Lower lobe of right lung (tissue), 2 donors: ENCODE measurements at places on chromosomes 16 and 17. TPM values are rescaled to one million over a fixed set of nuclear protein-coding genes. Genes with fewer than 3 reads are reported as not detected.
A peak's percentile ranks its signal among the peaks of the same experiment; 100 is the strongest.

GRCh38 chr17:73064084-73064938, 28.2 kb downstream of the SLC39A11 start:
- H3K36me3 ChIP-seq, result no peaks in the 10 kb centered on the region
- H3K4me1 ChIP-seq, result no peaks in the 10 kb centered on the region
- H3K4me3 ChIP-seq, result no peak overlapping the region
- no peak for DNase-seq
- no peak overlapping the region for H3K27ac ChIP-seq
- H3K27me3 ChIP-seq, result no peaks in the 10 kb centered on the region

Gene MYH11
- 102 TPM for total RNA-seq

DNA sequence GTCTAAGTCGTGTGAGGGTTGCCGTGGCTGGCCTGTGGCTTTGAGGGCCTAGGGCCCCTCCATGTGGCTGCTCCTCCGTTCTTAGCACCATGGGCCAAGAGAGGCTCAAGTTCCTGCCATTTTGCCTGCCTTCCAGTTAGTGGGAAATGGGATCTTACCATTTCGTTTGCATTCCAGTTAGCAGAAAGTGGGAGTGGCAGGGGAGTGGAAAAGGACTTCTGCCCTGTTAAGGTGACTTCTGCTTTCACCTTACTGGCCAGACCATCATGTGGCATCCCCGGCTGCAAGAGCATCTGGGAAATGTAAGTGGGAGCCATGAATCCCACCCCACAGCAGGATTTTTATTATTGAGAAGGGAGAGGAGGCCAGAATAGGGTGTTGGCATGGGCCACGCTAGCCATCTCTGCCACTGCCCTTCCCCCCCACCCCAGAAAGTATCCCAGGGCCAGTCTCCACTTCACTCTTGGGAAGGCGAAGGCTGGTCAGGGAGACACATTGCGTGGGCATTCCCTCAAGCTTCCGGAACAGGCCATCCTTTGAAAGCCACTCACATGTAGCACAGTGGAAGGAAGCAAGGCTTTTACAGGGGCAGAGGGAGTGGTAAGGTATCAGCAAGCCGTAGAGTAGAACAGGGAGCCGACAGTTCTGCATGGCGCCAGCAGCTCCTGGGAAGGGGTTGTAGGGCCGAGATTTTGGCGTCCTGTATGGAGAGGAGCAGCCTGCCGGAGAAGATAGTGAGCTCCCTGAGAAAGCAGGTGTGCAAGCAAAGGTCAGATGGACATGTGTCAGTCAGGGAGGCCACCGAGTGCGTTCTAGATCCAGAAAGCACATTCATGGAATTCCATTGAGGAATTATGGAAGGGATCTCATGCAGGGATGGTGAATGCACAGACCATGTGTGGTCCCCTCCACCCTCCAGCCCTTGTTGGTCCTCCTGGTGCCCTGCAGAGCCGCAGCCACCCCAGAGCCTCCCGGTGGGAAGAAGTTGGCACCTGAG, 33.4 kb downstream of the CMIP start:
- H3K4me3 ChIP-seq, result peak overlapping the region; percentile 23
- peak overlapping the region; percentile 77 for H3K27ac ChIP-seq
- no peaks in the 10 kb centered on the region for H3K27me3 ChIP-seq
- no peak for DNase-seq

- H3K27ac ChIP-seq, result no peak overlapping the region
- no peak for DNase-seq
- no peaks in the 10 kb centered on the region for H3K36me3 ChIP-seq
- no peak overlapping the region for H3K4me3 ChIP-seq
- H3K4me1 ChIP-seq, result peaks cover 22% of the 10 kb centered on the region
- no peaks in the 10 kb centered on the region for H3K27me3 ChIP-seq
Measured at GRCh38 chr16:30380072-30380802, 2.1 kb downstream of the SEPTIN1 start.

DNA sequence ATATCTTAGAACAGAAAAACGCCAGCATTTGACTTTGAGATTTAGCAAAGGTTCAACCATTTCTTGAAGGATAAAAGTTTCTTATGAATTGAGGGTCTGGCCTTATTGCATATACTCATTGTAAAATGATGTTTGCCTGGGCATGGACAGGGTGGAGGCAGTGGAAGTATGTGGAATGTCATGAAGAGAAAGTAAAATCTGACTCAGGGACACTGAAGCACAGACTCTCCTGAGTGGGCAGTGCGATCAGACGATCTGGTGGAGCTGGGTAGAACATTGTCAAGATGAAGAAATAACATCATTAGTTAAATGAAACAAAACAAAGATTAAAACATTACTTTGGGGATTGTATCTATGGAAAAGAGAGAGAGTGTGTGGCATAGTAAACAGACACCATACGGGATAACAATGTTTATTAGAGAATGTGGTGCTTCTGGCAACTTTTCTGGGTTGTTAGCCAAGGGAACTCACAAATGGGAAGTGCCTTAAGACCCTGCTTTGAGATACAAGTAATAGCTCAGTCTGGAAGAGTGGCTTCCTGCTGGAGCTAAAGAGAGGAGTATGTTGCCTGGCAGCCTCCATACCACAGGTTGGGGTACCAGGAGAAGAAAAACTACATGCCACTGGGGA, 4.4 kb downstream of the MAP3K3 start:
- peaks cover 71% of the 10 kb centered on the region for H3K4me1 ChIP-seq
- peak overlapping the region; percentile 26 for H3K27ac ChIP-seq
- peaks cover 14% of the 10 kb centered on the region for H3K36me3 ChIP-seq
- H3K27me3 ChIP-seq, result no peaks in the 10 kb centered on the region

DNA sequence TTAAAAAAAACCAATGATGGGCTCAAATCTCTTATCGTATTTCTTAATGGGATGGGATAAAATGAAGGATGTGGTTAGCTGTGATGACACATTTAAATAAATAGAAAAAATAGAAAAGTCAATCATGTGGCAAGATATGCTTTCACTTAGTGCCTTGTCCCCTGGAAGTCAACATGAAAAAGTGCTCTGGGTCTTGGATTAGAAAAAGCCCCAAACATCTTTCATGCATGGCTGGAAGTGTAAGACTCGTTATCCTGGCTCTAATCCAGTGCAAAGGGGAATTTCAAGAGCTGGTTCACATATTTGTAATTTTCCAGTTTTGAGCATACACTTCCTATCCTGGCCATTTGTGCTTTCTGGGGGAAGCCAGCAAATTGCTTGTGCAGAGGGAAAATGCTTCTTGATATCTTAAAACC, 160.9 kb downstream of the MAP2K6 start:
- DNase-seq, result no peak
- H3K4me1 ChIP-seq, result peaks cover 24% of the 10 kb centered on the region
- H3K27me3 ChIP-seq, result no peaks in the 10 kb centered on the region
- no peaks in the 10 kb centered on the region for H3K36me3 ChIP-seq
- no peak overlapping the region for H3K4me3 ChIP-seq

DNA sequence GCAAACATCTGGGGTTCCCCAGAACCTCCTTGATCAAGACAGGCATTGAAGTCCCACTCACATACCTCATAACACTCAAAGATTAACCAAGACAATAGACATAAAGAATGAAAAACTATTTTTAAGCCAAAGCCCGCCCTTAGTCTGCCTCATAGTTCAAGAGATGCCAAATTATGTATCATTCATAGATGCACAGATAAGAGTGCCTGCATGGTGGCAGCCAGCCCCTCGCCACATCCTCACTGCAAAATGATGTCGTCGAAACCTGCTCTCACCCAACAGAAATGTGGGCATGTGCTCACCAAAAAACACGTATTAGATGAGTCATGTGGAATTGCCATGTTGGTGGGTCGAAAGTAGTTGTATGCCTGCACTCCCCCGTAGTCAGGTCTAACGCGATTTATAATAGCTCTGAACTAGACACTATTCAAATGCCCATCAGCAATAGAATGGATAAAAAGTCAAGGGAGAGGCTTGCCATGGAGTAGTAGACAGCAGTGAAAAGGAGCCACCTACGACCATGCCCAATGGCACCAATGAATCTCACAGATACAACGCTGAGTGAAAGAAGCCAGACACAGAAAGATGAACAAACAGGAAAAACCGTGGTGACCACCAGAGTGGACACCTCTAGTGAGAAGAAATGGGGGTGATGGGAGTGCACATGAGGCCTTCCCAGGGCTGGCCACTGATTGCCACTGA, 64.8 kb downstream of the C16orf95 start:
- no peak for DNase-seq
- H3K4me1 ChIP-seq, result no peaks in the 10 kb centered on the region
- no peaks in the 10 kb centered on the region for H3K27me3 ChIP-seq
- no peak overlapping the region for H3K4me3 ChIP-seq
- H3K27ac ChIP-seq, result no peak overlapping the region

- no peak overlapping the region for H3K4me3 ChIP-seq
- no peak for DNase-seq
- H3K27me3 ChIP-seq, result peaks cover 9% of the 10 kb centered on the region
- H3K36me3 ChIP-seq, result no peaks in the 10 kb centered on the region
- no peak overlapping the region for H3K27ac ChIP-seq
Measured at GRCh38 chr17:80501741-80502577, 25.6 kb upstream of the NPTX1 start.

Gene FBXW10
- total RNA-seq, result 0.27 TPM

- H3K4me1 ChIP-seq, result peaks cover 57% of the 10 kb centered on the region
- H3K4me3 ChIP-seq, result peak overlapping the region; percentile 83
- H3K27me3 ChIP-seq, result no peaks in the 10 kb centered on the region
- H3K36me3 ChIP-seq, result peaks cover 36% of the 10 kb centered on the region
- H3K27ac ChIP-seq, result peak overlapping the region; percentile 89
Measured at GRCh38 chr16:683396-684070, 601 bp downstream of the JMJD8 start.

DNA sequence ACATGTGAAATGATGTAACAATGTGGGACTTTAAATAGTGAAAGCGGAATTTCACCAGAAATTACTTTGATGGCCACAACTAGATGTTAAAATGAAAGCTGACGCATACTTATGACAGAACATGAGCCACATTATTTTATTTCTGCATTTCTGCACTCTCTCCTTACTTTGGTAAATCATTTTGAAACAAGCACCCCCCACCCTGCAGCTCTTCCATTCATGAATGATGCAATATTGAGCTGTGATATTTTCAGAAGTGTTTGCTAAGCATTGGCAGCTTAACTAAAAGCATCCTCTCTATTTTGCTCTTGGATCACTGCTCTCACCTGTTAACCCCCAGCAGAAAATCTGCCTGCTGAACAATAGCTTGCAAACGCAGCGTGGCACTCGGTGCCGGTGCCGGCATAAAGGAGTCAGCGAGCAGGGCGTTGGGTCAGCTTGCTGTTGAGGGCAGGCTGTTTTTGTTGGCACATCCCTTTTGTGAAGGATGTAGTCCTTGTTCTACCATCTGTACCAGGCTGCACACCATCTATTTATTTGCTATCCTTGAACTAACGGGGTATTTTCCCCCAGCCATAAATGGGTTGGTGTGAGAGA, 30.8 kb upstream of the CBLN1 start:
- H3K4me1 ChIP-seq, result no peaks in the 10 kb centered on the region
- H3K36me3 ChIP-seq, result no peaks in the 10 kb centered on the region
- no peak overlapping the region for H3K27ac ChIP-seq

DNA sequence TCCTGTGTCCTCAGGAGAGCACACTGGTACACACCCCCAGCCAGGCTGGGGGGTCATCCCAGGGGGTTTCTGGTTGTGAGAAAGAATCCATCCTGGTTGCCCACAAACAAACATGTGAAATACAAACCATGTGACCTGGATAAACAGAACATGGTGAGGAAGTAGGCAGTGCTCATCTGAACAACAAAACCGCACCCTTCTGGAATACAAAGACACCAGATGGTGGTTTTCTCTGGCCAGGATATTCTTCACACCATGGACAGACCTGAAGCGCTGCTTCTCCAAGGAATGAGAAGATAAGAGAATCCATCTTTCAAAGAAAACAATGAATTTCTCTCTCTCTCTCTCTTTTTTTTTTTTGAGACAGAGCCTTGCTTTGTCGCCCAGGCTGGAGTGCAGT, 302.3 kb downstream of the SLC39A11 start:
- no peaks in the 10 kb centered on the region for H3K36me3 ChIP-seq
- H3K4me3 ChIP-seq, result no peak overlapping the region
- H3K27me3 ChIP-seq, result no peaks in the 10 kb centered on the region
- no peak overlapping the region for H3K27ac ChIP-seq
- H3K4me1 ChIP-seq, result no peaks in the 10 kb centered on the region

DNA sequence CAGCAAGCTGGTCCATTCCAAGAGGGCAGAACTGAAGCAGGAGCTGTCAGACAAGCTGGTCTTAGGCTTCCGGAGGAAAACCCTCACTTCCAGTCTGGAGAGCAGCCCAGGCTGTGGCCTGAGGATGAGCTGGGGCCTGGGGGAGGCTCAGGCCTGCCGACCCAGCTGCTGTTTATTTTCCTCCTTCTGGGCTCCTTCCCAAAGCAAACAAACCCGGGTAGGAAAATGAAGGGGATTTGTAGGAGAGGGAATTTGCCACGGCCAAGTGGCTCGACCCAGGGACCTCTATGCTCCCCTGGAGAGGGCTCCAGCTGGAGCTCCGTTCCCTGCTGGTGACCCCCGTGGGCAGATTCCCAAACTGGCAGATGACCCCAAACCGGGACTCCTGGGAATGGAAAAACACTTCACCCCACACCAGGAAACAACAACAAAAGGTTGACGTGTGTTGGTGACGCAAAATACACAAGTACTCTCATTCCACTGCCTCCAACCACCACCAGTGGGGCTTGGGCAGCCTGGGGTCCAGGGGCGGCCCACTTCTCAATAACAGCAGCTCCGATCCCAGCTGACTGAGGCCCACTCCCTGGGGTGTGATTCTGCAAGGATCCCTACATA, 8.8 kb downstream of the JUP start:
- peaks cover 2% of the 10 kb centered on the region for H3K36me3 ChIP-seq
- peaks cover 91% of the 10 kb centered on the region for H3K4me1 ChIP-seq
- peak; percentile 71 for DNase-seq
- H3K27ac ChIP-seq, result peak overlapping the region; percentile 83

Gene ACTG1
- total RNA-seq, result 1,821 TPM
